Brain (organoid and tissue), 16 donors: ENCODE measurements at places on chromosomes 7 and 10.
A peak's percentile ranks its signal among the peaks of the same experiment; 100 is the strongest.

DNA sequence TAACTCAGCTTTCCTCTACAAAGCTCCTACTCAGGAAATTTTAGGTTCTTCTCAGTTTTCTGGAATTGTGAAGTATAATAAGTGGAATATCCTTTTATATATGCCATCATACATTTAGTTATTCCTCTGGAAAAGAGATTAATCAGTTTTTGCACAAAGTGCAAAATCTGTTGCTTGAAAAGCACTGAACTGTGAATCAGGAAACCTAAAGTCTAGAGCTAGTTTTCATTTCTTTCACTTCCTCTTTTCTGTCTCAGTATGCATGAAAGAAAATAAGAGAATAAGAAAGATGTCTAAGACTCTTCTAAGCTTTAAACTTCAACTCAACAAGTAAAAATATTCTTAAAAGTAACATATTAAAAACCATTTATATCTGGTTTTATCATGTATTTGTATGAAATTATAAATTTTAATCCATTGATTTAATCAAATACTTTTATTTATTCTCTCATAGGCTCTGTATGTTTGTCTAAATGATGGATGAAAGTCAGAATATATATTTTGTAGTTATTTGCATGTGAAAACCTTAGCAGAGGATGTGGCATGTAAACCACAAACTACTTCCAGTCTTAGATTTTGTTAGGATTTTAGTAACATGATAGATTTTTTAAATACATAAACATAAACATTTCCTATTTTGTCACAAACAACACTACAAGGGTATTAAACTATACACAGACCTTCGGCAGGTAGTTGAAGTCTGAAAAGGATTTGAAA, 1073.0 kb downstream of the XPNPEP1 start:
- DNase-seq, result no peak

- no peak for DNase-seq
Observed at GRCh38 chr10:95049919-95050318, 19.4 kb downstream of the CYP2C8 start.

GRCh38 chr10:122981066-122981464, 864 bp downstream of the PSTK start:
- peak; percentile 42 for DNase-seq

GRCh38 chr7:85688712-85689111, 501.9 kb upstream of the SEMA3D start:
- peak; percentile 8 for DNase-seq

GRCh38 chr10:86283466-86284287, 82.9 kb downstream of the GRID1 start:
- no peak for DNase-seq

DNA sequence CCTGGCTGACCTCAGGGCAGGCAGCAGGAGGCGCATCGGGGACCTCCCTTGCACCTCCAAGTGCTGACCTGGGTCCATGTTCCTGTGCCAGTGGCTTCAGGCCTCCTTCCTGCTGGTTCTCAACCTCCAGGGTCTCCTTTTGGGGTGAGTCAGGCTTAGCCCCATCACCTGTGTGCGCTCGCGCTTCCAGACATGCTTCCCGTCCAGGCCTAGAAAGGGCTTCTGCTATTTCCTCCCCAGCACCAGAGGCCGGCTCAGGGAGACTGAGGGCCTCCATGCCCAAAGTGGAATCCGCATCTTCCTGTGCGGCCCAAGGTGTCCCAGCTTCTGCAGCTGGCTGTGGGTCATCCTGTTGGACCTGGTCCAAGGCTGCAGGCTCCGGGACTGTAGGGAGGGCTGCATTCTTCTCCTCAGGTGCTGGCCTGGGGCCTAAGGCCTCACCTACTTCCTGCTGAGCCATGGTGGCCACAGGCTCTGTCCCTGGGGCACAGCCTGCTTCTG, 5.9 kb downstream of the NACAD start:
- no peak for DNase-seq

GRCh38 chr7:31788445-31788844, 101.4 kb downstream of the PPP1R17 start:
- DNase-seq, result no peak

- DNase-seq, result no peak
Observed at GRCh38 chr7:151699928-151700319, 177.0 kb downstream of the PRKAG2 start.

DNA sequence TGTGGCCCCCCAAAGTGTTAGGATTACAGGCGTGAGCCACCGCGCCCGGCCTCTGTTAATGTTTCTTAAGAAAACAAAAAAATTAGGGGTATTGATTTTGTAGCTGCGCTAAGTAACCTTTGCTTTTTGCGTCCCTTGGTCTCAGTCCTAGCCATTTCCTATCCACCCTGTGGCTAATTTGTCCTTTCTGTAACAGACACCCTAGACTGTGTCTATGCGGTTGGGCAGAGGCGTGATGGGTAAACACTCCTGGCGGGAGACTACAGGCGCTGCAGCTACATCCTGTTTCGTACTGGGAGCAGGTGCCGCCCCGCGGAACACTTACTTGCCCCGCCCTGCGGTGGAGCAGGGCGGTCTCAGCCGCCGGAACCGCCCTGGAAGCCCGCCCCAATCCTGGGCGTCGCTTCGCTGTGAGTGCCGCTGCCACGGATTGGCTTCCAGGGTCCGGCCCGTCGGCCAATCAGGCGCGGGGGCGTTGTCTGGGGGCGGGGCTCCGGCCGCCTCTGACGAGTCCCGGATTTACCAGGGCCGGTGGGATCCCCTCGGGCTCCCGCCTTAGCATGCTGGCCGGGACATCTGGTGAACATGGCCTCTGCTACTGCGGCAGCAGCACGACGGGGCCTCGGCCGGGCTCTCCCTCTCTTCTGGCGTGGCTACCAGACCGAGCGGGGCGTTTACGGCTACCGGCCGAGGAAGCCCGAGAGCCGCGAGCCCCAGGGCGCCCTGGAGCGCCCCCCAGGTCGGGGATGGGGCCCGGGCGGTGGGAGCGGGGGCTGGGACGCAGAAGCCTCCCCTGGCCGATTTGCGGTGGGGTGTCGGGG, at the start of gene DHTKD1:
Gene DHTKD1, plus strand, starts transcription at position 506 of the 821 bp plus-strand sequence. Its CDS starts 80 bp downstream, at position 586.
- peak; percentile 98 for DNase-seq

DNA sequence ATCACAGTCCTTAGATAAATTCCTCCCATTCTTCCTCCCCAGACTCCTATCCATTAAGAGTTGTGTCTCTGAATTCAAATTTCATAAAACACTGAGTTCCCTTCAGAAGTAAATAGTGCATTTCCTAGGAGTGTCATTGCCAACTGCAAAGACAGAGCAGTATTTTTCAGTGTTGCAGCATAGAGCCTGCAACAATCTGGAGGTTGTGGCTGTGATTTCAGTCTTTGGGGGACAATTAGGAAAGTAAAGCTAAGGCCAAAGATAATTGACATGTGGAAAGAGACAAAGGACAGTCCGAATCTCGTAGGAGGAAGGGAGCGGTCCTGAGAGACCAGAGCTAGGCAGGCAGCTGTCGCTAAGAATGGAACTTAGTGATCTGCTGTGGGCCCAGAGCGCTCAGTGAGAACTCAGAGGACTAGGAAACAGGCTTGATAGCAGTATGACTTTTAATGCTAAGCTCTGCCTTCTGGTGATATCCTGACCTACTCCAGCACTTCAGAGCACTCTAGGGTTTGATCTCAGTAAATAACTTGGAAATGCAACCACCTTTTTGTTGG, 46.2 kb downstream of the PRPF18 start:
- DNase-seq, result no peak

DNA sequence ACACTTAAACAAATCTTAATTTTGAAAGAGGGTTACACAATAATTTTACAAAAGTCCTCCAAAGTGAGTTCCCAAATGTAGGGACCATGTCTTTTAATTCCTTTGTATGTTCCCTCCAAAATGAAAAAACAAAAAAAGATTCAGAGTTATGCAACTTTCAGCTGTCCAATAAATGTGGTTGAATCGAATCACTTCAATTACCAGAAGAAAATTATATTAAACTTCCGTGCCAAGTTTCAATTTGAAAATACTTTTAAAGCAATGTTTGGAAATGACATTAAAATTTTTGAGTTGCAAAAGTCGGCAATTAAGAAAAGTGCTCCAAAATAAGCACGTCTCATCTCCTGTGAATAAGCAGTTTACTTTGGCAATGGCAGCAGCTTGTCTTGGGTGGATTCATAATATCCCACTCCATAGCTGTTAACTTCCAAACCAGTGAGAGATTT, 60.3 kb upstream of the C1GALT1 start:
- no peak for DNase-seq

GRCh38 chr7:126881315-126881714, 371.4 kb downstream of the GRM8 start:
- DNase-seq, result no peak

DNA sequence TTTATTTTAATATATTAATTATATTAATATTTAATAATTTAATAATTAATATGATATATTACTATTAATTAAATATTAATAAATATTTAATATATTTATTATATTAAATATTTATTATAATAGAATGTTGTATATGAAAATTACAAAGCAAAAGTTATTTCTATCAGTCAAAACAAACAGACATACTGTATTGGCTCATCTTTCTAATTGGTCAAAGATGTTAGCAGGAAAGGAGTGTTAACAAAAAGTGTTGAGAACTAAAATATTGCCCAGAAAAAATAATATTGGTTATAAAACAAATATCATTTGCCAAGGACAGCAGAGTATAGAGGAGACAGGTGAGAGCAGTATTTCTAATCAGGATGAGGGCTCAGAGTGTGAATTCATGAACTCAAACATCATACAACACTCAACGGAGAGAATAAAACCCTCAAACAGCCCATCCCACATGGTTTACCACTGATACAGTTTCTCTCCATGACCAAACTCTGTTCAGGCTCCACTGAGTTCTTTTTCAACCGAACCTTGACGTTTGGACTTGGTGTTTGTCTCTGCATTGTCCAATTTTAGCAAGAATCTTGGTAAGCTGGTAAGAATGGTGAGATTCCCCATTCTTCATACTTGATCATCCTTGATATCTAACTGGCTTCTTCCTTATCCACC, 58.0 kb downstream of the TSPAN12 start:
- DNase-seq, result no peak

DNA sequence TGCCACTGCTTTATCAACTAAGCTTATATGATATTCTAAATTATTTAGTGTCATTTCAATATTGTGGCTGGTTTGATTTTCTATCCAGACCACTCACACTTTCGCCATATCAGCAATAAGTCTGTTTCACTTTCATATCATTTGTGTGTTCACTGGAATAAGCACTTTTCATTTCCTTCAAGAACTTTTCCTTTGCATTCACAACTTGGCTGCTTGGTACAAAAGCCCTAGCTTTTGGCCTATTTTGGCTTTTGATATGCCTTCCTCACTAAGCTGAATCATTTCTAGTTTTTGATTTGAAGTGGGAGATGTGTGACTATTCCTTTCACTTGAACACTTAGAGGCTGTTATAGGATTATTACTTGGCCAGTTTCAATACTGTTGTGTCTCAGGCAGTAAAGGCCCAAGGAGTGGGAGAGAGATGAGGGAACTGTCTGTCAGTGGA, 120.9 kb upstream of the NAMPT start:
- no peak for DNase-seq

- no peak for DNase-seq
Observed at GRCh38 chr7:115340828-115341227, 418.9 kb downstream of the MDFIC start.

GRCh38 chr7:40583667-40584444, 449.1 kb downstream of the SUGCT start:
- no peak for DNase-seq

DNA sequence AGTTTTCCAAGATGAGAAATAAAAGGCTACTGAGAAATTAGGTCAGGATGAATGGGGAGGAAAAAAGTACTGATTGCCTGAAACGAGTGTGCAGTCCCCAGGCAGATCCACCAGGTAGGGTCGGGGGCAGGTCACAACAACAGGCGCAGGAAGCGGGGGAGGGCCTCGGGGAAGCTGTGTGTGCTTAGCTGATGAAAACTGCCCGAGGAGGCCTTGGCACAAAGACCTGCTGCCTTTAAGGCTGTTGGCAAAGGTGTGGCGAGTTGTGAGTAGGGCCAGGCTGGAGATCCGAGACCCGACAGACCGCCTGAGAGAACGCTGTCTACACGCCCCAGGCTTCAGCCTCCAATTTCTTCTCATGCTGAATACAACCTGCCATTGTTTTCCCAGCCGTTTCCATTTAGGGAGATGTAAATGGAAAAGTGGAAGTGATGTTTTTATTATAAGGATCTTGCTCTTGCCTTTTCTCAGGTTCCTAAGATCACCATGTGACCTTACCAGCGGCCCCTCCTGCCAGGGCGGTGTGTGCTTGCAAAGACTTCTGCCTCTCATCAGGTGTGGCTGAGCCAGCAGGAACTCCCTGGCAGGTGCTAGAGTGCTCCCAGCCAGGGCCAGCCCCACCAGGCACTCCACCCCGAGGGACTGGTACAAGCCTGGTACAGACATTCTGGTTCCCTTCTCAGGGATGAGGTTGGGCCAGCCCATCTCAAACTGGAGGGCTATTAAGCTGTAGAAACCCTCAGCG, 60.8 kb downstream of the DLG5 start:
- no peak for DNase-seq

- no peak for DNase-seq
Observed at GRCh38 chr7:23369100-23369499, 70.0 kb downstream of the MALSU1 start.

GRCh38 chr10:120327675-120328074, 129.4 kb upstream of the PLPP4 start:
- no peak for DNase-seq
